ENCODE measurements at places on chromosomes 6 and 20.

DNA sequence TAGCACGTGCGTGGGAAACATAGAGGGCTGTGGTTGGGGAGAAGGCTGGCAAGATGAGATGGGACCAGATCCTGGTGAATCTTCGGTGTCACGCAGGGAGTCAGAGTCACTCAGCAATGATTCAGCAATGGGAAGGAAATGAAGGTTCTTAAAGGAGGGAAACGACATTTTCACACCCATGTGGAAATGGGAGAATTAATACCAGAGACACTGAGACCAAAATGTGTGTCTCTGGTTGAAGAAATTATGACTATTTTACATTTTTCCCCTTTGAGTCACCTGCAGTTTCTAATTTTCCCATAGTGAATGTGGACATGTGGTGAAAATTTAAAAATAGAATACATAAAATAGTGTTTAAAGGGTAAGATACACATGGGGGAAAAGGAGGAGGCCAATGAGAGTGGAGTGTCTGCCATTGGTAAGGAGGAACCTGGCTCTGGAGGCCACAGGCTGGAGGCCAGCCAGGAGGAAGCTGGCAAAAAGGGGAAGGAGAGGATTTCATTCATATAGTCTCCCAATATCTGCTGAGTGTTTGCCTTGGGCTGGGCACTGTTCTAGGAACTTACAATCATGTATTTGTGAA, 17.5 kb downstream of the NRN1 start:
- DNase-seq: no peak

DNA sequence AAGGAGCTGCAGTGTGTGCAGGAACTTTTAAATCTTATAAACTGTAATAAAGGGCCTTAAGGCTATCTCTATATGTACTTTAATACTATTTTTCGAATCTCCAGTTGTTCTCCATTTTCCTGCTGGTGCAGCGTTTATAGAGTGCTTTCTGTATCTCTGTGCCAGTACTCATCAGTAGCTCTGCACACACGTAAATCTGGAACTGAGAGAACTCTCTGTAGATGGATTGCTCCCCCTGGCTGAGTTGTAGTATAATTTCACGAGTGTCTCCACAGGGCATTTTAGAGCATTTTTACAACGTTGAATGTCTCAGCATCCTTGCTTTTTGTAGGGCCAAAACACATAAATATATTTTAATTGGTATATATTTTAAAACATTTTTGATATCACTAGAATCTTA, 256.5 kb downstream of the TRDN start:
- no peak for DNase-seq

- no peak for DNase-seq
Measured at GRCh38 chr6:85917522-85917921, 274.8 kb upstream of the SYNCRIP start.

DNA sequence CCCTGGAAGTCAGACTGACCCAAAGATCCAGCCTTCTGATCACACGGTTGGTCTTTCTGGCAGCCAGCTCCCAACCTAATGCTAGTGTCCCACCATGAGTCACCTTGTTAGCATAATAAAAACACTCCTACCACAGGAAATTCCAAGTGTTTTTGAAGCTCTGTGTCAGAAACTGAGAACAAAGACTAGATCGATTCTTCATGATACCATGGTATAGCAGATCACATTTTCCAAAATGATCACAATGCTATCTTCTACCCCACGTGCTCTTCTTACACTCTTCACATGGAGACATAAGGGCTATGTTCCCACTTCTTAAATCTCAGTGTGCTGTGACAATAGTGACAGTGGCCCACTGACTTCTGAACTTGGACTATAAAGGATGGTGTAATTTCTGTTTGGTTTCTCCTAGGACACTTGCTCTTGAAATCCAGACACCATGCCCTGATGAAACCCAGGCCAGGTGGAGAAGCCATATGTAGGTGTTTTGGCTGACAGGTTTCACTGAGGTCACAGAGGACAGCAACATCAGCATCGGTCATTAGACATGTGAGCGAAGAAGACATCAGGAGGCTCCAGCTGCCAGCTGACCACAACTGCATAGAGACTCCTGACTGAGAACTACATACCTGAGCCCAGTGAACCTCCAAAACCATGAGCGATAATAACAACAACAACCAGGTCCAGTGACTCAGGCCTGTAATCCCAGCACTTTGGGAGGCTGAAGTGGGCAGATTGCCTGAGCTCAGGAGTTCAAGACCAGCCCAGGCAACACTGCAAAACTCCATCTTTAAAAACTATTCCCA, 57.5 kb downstream of the MKKS start:
- DNase-seq: no peak

DNA sequence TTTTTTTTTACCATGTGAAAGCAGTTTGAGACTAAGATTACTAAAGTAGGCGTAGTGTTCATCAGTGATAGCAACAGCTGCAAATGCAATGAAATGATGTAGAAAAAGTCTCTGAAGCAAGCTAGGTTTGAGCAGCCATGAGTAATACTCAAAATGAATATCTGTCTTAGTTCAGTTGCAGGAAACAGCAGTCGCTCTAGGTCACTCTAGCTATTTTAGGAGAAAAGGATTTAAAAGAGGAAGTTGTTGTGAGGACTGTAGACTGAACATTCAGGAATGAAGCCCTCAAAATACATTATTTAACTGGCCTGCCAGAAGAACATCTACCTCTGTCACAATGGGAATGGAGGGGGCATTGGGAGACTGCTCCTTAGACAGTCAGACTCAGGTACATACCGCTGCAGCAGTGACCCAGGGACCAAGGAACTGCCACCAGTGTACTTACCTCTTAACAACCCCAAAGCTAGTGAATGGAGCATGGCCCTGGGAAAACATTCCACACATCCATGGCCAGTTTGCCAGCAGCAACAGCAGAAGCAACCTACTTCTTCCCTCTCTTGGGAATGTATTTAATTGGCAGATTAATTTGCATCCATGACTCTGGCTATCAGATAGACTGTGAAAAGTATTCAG, 243.0 kb upstream of the KHDRBS2 start:
- no peak for DNase-seq

- DNase-seq: peak; percentile 27
Measured at GRCh38 chr6:14841901-14842421, 403.9 kb upstream of the JARID2 start.

DNA sequence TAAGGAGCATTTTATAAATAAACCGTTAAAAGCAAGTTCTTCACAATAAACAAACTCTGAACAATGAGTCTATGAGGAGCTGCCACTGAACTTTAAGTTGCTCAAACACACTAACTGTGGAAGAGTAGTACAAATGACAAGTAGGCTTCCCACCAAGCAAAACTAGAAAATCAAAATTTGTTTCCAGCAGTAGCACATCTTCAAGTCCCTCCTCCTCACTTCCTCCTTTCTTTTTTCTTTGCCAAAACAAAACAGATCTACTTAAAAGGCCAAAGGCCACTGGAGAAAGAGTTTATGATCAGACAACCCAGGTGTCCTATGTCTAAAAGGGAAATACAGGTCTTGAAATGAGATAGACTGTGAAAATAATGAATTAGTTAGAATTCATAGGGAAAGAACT, 17.1 kb upstream of the FAM135A start:
- DNase-seq: no peak

DNA sequence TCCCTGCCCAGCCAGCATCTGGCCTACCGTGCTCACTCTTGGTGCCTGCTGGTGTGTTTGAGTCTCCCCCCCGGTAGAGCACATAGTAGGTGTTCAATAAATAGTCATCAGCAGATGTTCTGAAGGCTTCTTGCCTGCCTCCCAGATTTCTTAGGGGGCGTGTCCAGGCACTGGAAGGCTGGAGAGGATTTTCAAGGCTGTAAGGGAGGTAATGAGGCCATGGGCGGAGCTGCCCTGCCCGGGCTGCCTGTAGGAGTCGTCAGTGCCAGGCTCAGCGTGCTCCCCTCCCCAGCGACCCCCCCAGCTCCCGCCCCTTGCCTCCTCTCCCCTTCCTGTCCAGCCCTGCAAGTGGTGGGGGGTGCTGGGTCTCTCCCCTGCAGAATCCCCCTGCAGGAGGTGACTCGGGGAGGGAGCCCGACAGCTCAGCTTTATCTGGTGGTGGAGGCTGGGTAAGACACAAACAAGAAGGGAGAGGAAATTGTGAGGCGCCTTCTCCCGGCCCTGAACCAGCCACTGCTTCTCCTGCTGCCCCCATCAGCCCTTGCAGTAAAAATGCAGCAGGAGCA, 55.9 kb downstream of the BCAS4 start:
- no peak for DNase-seq

DNA sequence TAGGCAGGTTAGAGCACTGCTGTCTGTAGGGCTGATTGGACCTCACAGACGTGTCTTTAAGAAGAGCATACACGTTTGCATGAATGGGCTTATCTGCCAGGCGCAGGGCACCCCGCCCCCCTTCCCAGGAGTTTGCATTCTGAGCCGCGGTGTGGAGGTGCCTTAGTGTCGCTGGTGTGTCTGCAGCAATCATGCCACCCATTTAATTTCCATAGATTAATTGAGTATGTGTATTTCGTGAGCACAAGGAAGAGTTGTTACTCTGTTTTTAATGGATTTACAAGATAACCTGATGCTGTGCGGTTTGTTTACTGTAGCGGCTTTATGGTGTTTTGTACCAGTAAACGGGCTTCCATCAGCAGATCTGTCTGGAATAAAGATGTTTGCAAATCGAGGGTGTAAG, 107.7 kb downstream of the ZDHHC14 start:
- DNase-seq: no peak

DNA sequence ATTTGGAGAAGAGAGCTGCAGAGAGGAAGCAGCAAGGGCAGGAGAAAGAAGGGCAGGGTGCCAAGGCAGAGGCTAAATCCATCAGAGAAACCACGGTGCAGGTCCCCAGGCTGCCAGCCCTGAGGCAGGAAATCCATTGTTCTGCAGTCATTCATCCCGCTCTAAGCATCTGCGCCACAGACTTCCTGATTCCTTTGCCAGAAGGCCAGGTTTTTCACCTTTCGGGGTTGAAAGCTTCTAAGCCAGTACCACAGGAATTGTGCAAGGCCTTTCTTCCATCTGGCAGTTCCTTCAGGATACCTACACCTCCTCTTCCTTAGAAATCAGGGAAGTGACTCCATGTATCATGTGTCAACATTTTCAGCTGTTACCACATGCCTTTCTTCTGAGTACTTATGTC, 45.6 kb downstream of the ADGRF5 start:
- DNase-seq: peak; percentile 85

DNA sequence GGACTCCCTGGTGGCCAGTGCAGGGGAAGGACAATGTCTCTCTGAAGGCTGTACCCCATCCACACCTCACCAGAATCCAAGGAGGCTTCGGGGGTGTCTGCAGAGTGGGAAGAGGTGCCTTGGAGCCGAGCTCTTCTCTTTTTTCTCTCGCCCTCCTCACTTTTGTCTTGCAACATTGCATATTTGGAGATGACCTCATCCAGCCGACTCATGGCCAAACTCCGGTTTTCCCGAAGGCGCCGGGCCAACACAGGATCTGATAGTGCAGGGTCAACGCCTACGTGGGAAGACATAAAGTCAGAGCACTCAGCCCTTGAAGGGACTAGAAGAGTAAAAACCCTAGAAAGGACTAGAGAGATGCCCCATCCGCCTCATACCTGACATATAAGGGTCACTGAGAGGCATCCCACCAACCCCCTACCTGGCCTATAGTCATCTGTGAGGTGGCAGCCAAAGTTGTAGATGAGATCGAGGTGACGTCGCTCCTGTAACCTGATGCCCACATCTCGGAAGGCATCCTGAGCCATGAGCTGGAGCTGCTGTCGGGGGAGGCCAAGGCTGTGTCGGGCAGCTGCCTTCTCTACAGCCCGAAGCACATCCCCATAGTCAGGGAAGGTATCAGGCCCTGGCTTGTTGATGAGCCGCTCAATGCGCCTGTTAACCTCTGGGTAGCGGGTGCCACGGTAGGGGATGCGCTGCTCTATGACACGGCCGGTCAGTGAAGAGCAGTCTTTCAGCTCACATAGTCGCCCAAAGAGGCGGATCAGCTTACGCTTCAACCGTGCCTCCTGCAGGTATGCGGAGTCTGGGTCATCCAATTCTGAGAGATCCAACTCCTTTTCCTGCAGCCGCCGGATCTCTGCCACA, 3.0 kb upstream of the ZBTB22 start:
- no peak for DNase-seq

- no peak for DNase-seq
Measured at GRCh38 chr6:14075095-14075503, 42.5 kb upstream of the CD83 start.

GRCh38 chr6:137754366-137754765, 112.7 kb upstream of the TNFAIP3 start:
- DNase-seq: no peak

DNA sequence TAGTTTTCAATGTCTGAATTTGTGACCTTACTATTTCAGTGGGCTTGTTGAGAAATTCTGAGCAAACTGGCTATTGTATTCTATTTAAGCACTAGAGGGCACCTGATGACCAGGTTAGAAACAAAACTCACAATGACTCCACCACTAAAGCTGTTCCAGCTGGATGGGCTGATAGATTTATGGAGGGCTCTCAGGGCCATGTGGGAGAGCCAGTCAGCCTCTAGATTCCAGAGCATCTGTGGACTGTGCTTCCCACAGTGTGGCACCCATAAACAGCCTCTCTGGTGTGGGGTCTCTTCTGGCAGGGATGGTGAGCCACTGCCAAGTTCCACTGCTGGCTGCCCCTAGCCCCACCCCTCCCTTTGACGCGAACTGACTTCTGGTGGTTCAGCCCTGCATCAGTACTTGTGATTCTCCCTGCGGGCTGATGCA, 29.2 kb downstream of the C6orf58 start:
- no peak for DNase-seq

- no peak for DNase-seq
Measured at GRCh38 chr6:166389119-166389518, 6.4 kb upstream of the MPC1 start.

- DNase-seq: peak; percentile 84
Measured at GRCh38 chr6:42547407-42548329, 16.2 kb upstream of the UBR2 start.

- no peak for DNase-seq
Measured at GRCh38 chr20:62359043-62359490, 8.0 kb downstream of the LAMA5 start.

GRCh38 chr6:87099472-87099871, 4.6 kb upstream of the CGA start:
- no peak for DNase-seq

- no peak for DNase-seq
Measured at GRCh38 chr6:22827760-22828159, 258.4 kb downstream of the HDGFL1 start.

DNA sequence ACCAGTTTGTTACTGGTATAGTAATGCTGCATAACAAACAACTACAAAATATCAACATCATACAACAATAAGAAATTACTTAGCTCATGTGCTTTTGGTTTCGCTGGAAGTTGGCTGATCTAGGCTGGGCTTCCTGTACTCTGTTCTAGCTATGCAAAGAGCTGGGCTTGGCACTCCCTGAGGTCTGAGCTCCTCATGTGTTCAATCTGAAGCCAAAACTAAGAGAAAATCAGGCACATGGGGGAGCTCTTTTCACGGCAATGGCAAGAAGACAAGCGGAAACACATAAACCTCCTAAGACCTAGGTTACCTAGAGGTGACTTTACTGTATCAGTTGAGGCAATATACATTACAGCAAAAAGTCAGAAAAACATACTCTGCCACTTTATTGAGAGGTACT, 574.2 kb downstream of the KHDRBS2 start:
- DNase-seq: no peak
